Osteocyte (in vitro differentiated cells): ENCODE measurements at places on chromosomes 2 and 18.

GRCh38 chr2:143390171-143390570 is 261.0 kb downstream of the ARHGAP15 start:
- no peak for DNase-seq

- DNase-seq, result no peak
Measured at GRCh38 chr18:25875551-25876240, 214.7 kb downstream of the SS18 start.

DNA sequence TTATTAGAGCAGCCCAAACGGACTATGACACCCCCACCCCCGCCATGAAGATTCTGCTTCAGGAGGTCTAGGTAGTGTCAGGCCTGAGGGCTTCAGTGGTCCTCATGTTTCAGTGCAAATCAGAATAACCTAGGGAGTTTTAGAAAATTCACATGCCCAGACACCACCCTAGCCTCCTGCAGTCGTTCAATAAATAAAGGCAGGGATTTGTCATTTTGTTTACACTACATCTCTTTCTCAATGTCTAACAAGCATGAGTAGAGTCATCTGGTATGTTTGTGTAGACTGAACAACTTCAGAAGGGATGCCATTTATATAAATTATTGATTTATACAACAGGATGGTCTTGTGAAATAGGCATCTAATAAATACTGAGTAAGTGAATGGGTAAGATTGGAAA is 112.1 kb upstream of the SERPINE2 start:
- DNase-seq, result no peak

DNA sequence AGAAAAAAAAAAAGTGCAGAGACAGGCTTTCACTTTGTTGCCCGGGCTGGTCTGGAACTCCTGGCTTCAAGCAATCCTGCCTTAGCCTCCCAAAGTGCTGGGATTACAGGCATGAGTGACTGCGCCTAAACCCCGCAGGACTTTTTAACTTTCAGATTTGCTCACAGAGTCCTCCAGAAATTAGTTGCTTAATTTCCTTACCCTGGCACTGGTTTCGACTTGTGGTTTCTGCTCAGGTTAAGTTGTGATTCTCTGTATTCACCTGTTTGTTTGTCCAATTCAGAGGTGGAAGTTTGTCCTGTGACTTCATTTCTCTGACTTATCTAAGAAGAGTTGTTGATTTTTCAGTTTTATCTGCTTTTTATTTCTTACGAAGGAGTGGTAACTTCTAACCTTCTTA is 238.1 kb downstream of the TMEM182 start:
- no peak for DNase-seq

- DNase-seq, result no peak
Measured at GRCh38 chr2:85672456-85672855, 4.5 kb upstream of the SFTPB start.

DNA sequence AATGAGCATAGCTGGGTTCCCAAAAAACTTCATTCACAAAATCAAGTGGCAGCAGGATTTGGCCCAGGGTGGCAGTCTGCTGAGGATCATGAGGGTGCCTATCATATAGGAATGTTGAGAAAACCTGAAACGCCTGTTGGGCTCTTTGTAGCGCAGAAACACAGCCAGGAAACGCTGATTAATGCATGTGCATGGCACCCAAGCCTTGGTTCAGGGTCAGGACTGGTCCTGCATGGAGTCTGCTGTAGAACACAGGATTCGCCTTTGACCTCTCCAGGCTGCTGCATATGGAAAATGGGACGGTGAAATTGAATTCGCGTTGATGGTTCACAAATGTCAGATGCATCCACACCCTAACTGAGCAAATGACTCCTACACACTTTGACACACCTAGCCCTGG is 227.9 kb upstream of the COPS8 start:
- DNase-seq, result no peak

- no peak for DNase-seq
Measured at GRCh38 chr2:239181074-239181902, 219.5 kb downstream of the HDAC4 start.

DNA sequence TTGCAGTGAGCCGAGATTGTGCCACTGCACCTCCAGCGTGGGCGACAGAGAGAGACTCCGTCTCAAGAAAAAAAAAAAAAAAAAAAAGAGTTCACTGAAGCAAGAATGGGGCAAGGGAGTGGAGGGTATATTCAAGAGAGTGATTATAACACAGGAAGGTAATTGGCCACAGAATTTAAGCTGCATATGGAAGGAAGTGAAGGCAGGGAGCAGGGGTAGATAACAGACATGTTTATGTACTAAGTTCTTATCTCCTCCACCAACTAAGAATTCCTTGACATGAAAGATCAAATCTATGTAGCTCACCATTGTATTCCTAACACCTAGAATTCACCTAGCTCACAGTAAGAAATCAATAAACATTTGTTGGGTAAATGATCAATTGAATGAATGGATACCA is 37.3 kb downstream of the GKN2 start:
- DNase-seq, result no peak
